Endothelial cell of umbilical vein (primary cell): ENCODE measurements at places on chromosomes 12 and 14.
A peak's percentile ranks its signal among the peaks of the same experiment; 100 is the strongest.

GRCh38 chr12:131101703-131102492 lies 148.2 kb downstream of the ADGRD1 start:
- DNase-seq: no peak

DNA sequence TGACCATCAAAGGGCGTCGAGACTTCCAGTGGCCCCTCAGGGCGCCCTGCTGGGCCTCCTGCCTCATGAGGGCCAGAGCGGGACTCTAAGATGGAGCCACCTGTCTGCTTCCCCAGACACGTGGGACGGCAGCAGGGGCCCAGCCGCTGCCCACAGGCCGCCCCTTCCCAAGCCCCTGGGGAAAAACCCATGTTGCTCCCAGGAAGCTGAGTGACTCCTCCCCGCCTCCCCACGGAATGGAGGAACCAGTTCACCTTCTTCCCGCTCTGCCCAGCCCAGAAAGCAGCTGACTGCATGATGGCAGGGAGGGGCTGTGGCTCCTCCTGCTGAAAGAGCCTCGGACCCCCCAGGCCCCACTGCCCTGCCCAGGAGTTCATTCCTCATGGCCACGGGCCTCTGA lies 14.9 kb downstream of the RAB35 start:
- DNase-seq: no peak

GRCh38 chr14:99589651-99590530 lies 14.1 kb downstream of the CCDC85C start:
- no peak for DNase-seq

- no peak for DNase-seq
Observed at GRCh38 chr12:19520646-19521415, 81.5 kb downstream of the AEBP2 start.

DNA sequence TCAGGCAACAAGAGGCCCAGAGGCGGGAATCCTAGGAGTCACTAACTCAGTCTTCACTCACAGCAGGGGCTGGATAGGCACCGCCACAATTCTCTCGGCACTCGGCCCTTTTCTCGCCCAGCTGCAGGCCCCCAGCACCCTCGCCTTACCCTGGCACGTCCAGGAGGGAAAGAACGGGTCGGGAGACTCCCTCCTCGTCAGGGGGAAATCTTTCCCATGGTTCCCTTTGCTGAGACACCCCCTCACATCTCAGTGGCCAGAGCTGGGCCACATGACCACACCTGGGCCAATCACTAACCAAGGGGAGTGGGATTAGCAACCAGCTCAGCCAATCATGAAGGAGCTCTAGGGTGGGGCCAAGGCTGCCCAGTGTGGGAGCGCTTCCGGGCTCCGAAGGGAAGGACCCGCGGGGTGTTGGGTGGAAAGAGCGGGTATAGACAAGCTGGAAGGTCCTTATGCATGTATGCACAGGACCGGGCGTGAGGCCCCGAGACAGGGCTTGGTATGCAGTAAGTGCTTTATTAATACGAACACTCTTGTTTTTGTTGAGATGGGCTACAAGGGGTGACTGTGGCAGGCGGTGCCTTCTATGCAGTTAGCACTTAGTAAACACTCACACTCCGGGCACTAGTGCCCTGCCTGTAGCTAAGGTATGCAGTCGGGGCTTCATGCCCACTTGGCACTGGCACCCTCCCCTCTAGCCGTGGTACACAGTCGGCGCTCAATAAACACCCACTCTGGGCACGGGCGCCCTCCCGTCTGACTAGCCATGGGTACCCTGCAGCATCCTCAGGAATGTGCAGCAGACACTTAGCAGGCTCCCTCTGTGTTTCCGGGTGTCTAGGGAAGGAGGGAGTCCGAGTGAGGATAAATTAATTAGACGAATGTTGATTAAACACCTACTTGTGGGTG lies 40.3 kb downstream of the ADGRD1 start:
- DNase-seq: no peak

- peak; percentile 87 for DNase-seq
Observed at GRCh38 chr12:95674631-95675030, 115.9 kb downstream of the NTN4 start.

DNA sequence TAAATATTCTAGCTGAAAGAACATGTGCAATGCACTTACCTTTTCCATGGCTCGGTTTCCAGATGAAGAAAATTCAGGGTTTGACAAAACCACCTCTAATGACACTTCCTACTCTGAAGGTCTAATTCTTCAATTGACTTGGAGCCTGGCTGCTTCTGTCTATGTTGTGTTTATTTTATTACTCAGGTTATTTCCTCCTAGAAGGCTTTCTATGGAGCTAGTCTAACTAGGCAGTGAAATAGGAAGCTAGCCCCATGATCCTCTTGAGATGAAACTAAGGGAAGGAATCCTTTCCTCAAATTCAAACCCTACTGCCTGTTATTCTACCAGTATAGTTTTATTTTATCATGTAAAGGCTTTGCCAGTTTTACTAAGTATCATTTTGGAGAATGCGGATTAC lies 20.9 kb upstream of the IFNG-AS1 start:
- no peak for DNase-seq

- no peak for DNase-seq
Observed at GRCh38 chr14:95516554-95517181, at the start of gene SYNE3. SYNE3 (minus strand) TSS chr14:95516650; CDS start chr14:95475821, 40,829 bp downstream.
